HS-27A (cell line): ENCODE measurements at places on chromosomes 1 and 21.

DNA sequence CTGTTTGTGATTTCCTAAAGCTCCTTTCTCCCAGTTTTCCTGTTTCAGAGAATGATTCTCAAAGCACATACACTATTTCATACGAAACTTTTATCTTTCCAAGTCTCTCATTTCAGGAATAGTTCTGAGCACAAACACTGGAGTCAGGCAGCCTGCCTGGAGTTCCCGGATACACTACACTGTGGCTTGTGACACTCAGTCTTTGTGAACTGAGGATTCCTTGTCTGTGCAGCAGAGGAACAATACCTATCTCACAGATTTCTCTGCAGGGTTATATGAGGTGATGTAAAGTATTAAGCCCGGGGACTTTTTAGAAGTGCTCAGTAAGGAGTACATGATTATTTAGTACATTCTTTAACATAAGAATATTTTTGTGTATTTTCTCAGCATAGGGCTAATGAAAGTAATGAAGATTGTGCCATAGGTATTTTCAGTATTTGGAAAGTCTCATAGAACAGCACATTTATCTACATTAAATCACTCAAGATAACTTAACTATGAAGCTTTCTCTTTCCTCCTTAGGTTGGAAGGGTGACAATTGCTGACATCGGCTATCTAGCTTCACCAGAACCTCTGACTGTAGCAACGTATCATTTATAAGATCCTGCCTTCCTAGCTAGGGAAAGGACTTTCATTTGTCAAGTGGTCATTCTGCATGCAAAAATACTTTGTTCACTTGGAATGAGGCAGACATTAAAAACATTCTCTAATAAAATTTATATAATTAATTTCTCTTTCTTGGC lies 12.9 kb downstream of the GBP2 start:
- DNase-seq, result no peak

- DNase-seq, result no peak
Observed at GRCh38 chr1:223242382-223242955, 99.4 kb upstream of the TLR5 start.

GRCh38 chr1:224804220-224804619 lies 125.3 kb upstream of the DNAH14 start:
- DNase-seq, result no peak

- no peak for DNase-seq
Observed at GRCh38 chr1:109765483-109765815, 1.7 kb upstream of the EPS8L3 start.
